ENCODE measurements at places on chromosomes 13 and 19.

DNA sequence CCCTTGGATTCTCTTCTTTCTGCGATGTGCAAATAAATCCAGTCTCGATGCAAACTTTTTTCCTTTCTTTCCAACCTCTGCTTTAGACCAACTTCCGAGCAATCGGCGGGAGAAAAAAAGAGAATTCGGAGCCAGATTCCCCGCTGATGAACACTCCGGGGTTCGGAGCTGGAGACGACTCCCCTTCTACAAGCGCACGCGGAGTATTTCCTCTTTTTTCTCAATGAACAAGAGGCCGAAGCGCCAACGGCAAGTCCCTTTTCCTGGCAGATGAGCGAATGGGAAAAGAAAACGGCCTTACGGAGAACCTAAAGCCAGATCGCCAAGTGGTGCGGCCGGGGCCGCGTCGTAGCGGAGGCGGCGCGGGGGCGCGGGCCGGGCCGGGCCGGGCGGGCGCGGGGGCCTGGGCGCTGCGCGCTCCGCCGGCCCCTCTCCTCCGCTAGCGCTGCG, 250 bp downstream of the SPRY2 start:
- no peaks in the 10 kb centered on the region for H3K4me1 ChIP-seq
- peak; percentile 25 for DNase-seq
- H3K36me3 ChIP-seq, result no peaks in the 10 kb centered on the region
- peak overlapping the region; percentile 78 for H3K4me3 ChIP-seq

DNA sequence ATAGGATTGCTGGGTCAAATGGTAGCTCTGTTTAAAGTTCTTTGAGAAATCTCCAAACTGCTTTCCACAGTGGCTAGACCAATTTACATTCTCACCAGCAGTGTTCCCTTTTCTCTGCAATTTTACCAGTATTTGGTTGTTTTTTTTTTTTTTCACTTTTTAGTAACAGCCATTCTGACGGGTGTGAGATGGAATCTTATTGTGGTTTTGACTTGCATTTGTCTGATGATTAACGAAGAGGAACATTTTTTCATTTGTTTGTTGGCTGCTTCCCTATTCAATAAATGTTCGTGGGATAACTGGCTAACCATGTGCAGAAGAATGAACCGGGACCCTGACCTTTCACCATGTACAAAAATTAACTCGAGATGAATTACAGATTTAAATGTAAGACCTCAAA, 31.2 kb downstream of the CYP4F2 start:
- peaks cover 11% of the 10 kb centered on the region for H3K27me3 ChIP-seq
- H3K27ac ChIP-seq, result no peak overlapping the region
- H3K36me3 ChIP-seq, result no peaks in the 10 kb centered on the region
- H3K4me1 ChIP-seq, result no peaks in the 10 kb centered on the region
- no peak overlapping the region for H3K4me3 ChIP-seq

GRCh38 chr13:76449716-76450115, 436.5 kb downstream of the KCTD12 start:
- H3K36me3 ChIP-seq, result no peaks in the 10 kb centered on the region
- no peak overlapping the region for H3K27ac ChIP-seq
- no peak for DNase-seq
- H3K4me3 ChIP-seq, result no peak overlapping the region

DNA sequence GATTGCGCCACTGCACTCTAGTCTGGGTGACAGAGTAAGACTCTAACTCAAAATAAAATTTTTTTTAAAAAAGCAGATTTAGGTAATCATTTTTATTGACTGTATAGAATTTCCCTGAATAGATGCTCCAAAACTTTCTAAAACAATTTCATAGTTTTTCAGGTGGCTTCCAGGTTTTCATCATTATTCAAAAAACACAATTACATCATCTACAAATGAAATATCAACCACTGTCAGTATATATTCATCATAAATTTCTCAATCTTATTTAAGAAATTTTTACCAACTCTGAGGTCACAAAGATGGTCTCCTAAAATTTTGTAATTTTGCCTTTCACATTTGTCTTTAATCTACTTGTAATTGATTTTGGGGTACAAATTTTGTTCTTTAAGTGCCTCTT, 48.1 kb downstream of the ZC3H13 start:
- peaks cover 4% of the 10 kb centered on the region for H3K36me3 ChIP-seq
- H3K4me1 ChIP-seq, result no peaks in the 10 kb centered on the region
- no peaks in the 10 kb centered on the region for H3K27me3 ChIP-seq
- DNase-seq, result no peak
- no peak overlapping the region for H3K4me3 ChIP-seq
- H3K27ac ChIP-seq, result no peak overlapping the region

DNA sequence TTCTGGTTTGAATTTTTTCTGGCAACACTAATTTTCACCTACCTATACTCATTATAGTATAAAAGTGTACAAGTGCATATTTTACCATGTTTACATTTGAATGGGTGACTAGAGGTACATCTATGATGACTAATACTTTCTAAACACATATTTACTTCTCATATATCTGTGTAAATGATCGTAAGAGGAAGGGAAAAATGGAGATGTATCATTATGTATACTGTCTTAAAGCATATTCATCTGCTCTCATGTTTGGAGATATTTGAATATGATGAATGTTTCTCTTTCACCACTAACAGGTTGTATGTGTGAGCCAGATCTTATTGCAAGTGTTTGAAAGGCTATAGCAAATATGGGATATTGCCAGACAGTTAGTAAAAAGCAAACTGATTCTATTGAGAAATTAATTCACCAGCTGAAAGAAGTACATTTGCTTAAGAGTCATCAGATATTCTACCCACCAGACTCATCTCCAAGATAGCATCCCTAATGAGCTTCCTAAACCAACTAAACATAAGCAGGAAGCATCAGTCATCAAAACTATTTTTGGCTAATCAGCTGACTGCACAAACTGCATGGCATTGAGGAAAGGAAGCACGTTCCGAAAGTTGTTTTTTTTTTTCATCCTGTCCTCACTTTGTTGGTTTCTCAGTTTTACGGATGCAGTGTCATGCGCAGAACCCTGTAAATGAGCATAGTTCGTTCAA, 738.2 kb downstream of the GPC5 start:
- H3K4me3 ChIP-seq, result no peak overlapping the region
- no peaks in the 10 kb centered on the region for H3K4me1 ChIP-seq
- no peaks in the 10 kb centered on the region for H3K36me3 ChIP-seq
- no peaks in the 10 kb centered on the region for H3K27me3 ChIP-seq

DNA sequence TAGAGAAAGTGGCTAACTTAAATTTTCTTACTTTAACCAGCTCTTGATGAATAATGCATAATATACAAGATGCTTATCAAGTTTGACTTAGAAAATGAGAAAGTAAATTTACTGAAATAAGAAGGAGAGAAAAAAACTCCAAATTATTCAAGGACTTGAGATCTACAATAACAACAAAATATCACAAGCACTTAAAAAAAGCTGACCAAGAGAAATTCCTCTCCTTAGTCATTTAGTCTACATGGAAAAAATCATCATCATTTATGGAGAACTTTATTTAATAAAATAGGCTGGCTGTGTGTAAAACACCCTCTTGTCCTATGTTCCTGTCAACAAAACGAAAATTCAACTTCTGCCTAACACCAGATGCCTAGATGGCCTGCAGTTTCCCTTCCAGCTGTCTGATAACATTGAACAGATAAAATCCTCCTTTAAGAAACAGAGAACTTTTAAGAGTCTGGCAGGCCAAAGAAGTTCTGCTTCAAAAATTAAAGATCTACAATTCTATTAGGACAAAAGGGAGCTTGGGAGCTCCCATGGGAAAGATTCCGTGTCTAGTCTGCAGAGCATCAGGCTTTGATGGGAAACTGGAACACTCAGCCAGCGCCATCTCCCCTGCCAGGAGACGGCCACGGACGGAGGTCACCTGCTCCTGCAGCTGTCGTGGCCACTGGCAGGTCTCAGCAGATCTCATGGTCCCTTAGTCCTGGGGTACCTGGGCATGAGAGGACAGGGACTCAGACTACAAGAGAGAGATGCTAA, 37.9 kb upstream of the ATP11A start:
- no peaks in the 10 kb centered on the region for H3K36me3 ChIP-seq
- H3K27ac ChIP-seq, result no peak overlapping the region
- no peak for DNase-seq
- H3K4me1 ChIP-seq, result no peaks in the 10 kb centered on the region
- H3K4me3 ChIP-seq, result no peak overlapping the region

- no peaks in the 10 kb centered on the region for H3K36me3 ChIP-seq
- no peak overlapping the region for H3K4me3 ChIP-seq
- no peaks in the 10 kb centered on the region for H3K4me1 ChIP-seq
Observed at GRCh38 chr13:42788601-42789000, 7.2 kb downstream of the FAM216B start.

DNA sequence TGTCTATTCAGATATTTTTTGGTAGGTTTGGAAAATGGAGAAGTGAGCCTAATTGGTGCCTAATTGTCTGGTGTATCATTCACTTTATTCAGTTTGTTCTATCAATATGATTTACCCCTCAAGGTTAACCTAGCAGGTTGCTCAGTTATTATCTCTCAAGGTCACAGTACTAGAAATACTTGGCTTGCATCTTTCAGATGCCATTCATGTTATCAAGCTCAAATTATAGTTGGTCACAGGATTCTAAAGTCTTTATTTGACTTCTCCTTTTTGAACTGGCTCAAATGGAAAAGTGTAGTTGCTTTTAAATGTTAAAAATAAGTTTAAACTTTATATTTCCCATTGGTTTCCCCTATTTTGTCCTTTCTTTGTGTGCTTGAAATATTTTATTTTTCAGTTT, 2.6 kb downstream of the KCNRG start:
- H3K4me1 ChIP-seq, result no peaks in the 10 kb centered on the region
- no peak for DNase-seq
- H3K4me3 ChIP-seq, result no peak overlapping the region

DNA sequence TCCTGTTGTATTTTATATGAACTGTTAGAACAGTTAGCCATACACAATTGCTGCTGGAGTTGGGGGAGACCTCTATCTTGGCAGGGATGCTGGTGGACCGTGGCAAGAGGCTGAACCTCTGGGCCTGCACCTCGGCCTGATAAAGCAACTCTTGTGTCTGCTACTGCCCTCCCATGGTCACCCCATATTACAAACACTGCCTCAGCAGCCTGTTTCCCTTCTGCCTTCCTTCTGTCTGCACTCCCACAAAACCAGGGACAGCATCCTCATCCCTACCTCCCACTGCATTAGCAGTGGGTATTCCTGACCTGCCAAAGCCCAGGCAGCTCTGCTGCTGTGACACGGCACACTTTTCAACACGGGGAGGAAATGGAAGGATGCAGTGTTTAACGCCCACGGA, 456.4 kb downstream of the FGF14 start:
- H3K4me3 ChIP-seq, result no peak overlapping the region
- H3K27ac ChIP-seq, result no peak overlapping the region
- no peaks in the 10 kb centered on the region for H3K27me3 ChIP-seq
- no peak for DNase-seq

DNA sequence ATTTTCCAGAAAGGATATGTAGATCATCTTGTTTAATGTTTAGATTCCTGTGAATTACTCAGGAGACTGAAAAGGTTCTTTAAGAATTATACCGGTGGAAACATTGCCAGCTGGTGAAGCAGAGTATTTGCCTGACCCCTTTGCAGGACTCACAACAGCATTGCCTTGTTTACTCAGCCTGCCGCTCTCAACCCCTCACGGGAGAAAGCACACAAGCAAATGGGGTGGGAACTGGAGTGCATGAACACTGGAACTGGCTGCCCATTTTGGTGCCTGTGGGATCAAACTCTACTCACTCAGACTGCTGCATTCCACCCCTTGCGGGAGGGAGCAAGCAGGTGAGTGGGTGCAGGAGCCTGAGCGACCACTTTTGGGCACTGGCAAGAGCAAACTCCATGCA, 804.7 kb upstream of the SLITRK1 start:
- H3K4me1 ChIP-seq, result no peaks in the 10 kb centered on the region
- H3K36me3 ChIP-seq, result no peaks in the 10 kb centered on the region
- no peaks in the 10 kb centered on the region for H3K27me3 ChIP-seq
- H3K27ac ChIP-seq, result no peak overlapping the region
- no peak overlapping the region for H3K4me3 ChIP-seq

Data from breast epithelium (tissue), 4 donors.